ENCODE measurements at places on chromosomes 6 and 20.

DNA sequence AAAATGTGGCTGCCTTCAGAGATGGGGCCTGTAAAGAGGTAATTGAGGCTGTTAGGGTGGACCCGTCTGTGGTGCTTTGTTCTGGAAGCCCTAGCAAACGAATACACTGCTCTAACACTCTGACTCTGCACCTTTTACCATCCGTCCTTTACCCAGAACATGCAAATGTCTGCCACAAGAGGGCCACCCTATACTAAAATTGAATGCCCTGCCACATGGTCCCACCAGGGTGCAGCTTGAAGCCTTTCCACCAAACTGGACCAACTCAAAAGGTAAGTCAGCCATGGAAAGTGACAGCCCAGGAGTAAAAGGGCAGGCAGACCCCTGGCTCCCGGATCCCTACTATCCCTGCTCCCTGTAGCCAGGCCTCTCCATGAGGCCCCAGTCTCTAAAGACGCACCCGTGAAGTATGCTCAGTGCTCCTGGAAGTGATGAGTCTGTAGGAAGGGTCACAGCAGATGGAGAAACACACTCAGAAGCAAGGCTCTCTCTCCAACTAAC is 5.8 kb upstream of the BFSP1 start:
- peak; percentile 56 for DNase-seq
- H3K36me3 ChIP-seq, result no peaks in the 10 kb centered on the region
- H3K27me3 ChIP-seq, result no peaks in the 10 kb centered on the region
- no peaks in the 10 kb centered on the region for H3K4me1 ChIP-seq
- H3K27ac ChIP-seq, result no peak overlapping the region

DNA sequence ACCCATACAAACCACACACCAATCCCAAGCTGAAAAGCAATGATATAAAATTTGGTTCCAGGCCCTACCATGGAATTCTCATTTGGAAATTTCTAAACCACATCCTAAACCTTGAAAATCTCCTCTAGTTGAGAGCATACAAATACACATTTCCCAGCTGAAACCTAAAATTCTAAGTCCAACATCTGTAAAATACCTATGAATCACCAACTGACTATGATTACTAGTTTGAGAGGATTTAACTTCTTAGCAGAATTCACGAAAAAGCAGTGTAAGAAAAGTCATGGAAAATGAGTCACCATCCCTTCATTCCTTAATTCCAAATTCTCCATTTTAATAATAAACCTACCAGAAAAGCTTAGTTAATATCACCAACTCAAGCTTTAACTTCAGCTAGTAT is 15.4 kb downstream of the RANBP9 start:
- no peaks in the 10 kb centered on the region for H3K27me3 ChIP-seq
- H3K4me3 ChIP-seq, result no peak overlapping the region
- no peaks in the 10 kb centered on the region for H3K4me1 ChIP-seq

DNA sequence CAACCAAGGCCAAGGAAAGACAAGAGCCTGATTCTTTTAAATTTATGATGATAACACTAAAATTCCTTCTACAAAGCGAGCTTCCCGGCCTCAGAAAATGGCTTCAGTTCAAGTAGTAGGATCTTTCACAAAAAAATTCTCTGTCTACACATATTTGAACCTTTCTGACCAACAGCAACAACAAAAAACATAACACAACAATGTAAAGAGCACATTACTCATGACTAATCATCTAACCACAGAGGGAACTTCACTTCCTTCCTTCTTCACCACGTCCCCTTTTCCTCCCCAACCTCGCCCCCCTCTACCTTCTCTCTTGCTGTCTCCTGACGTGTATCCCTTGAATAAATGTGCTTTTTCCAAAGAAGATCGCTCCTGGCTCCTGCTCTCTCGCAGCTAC is 228.2 kb downstream of the MYLK4 start:
- no peak overlapping the region for H3K27ac ChIP-seq
- H3K36me3 ChIP-seq, result no peaks in the 10 kb centered on the region
- no peaks in the 10 kb centered on the region for H3K27me3 ChIP-seq
- no peak for DNase-seq

DNA sequence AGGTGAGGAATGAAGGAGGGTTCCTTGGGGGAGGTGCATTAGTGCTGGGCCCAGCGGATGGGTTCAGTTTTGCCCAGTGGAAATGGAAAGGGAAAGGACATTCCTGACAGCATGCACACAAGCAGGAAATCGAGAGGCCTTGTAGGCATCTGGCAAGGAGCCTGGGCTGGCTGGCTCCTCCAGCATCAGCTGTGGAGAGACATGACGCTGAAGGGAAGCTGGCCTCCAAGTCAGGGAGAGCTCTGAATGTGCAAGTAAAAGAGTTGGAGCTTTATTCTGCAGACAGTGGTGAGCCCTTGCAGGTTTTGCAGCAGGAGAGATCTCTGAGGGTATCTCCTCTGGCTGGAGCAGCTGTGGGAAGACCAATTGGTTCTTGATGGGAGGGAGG is 154.3 kb downstream of the MRPL14 start:
- H3K27ac ChIP-seq, result peak overlapping the region; percentile 44
- H3K36me3 ChIP-seq, result no peaks in the 10 kb centered on the region
- peak; percentile 53 for DNase-seq
- H3K27me3 ChIP-seq, result no peaks in the 10 kb centered on the region
- H3K4me1 ChIP-seq, result peaks cover 17% of the 10 kb centered on the region

DNA sequence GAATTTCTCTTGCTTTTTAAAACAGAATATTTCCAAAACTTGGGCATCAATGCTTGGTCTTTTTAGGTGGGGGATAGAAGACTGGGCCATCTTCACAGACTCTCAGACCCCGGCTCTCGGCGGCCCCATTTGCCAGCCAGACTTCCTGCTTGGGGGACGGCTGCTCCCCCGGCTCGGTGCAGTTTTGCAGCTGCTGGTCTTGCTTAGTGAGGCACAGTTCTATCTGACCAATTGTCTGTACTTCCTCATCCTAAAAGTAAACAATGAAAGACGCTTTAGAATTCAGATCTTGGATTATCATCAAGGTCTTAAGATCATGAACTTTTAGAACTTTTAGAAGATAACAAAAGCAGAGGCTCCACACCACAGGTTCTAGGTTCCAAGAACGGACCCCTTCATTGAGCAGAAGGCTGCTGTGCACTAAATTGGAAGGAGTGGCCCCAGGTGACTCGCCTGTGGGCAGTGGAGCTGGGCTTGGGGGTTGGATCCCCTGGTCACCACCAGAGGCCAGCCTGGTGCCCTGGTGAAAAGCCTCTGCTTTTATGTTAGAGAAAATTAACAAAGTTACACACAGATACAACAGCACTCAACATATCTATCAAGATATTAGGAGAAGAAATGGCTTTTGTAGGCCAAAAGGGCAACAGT is 26.7 kb downstream of the RNASET2 start:
- no peak overlapping the region for H3K27ac ChIP-seq
- DNase-seq, result no peak
- no peaks in the 10 kb centered on the region for H3K27me3 ChIP-seq
- no peak overlapping the region for H3K4me3 ChIP-seq

GRCh38 chr20:56439771-56440291 is 27.8 kb downstream of the CASS4 start:
- no peaks in the 10 kb centered on the region for H3K36me3 ChIP-seq
- no peaks in the 10 kb centered on the region for H3K27me3 ChIP-seq
- DNase-seq, result no peak
- no peak overlapping the region for H3K4me3 ChIP-seq
- no peaks in the 10 kb centered on the region for H3K4me1 ChIP-seq

- H3K4me1 ChIP-seq, result peaks cover 24% of the 10 kb centered on the region
- H3K36me3 ChIP-seq, result peaks cover 24% of the 10 kb centered on the region
- peak overlapping the region; percentile 70 for H3K4me3 ChIP-seq
- no peak for DNase-seq
- no peaks in the 10 kb centered on the region for H3K27me3 ChIP-seq
Observed at GRCh38 chr6:32128751-32129296, 778 bp upstream of the ATF6B start.

GRCh38 chr6:72621291-72622093 is at the start of gene KCNQ5:
Gene KCNQ5 (plus strand): TSS chr6:72622064.
- H3K4me1 ChIP-seq, result peaks cover 6% of the 10 kb centered on the region
- H3K36me3 ChIP-seq, result no peaks in the 10 kb centered on the region
- H3K27ac ChIP-seq, result peak within 1 kb of the TSS; percentile 26

DNA sequence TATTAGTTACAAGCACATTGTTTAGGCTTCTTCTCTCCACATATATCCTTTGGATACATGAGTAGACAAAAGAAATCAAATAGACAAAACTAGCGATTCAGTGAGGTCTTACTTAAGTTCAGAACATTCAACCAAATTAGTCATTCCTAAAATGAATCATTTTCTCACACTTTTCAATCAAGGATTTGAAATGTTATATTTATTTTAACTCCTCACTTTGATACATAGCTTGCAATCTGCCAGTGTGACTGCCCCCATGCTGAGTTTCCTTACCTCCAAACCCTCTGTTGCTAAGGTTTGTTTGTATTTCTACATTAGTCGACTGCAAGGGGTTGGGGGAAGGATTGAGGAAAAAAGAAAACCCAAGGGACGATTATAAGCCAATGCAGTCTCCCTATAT is 3.5 kb upstream of the MOXD1 start:
- H3K36me3 ChIP-seq, result no peaks in the 10 kb centered on the region
- no peak for DNase-seq
- no peak overlapping the region for H3K27ac ChIP-seq
- H3K27me3 ChIP-seq, result peaks cover 45% of the 10 kb centered on the region
- no peaks in the 10 kb centered on the region for H3K4me1 ChIP-seq

- no peak overlapping the region for H3K4me3 ChIP-seq
- H3K27me3 ChIP-seq, result no peaks in the 10 kb centered on the region
- H3K4me1 ChIP-seq, result no peaks in the 10 kb centered on the region
- no peak for DNase-seq
Observed at GRCh38 chr20:4862661-4863060, 138.6 kb downstream of the SLC23A2 start.

GRCh38 chr6:105192707-105193465 is 13.1 kb upstream of the POPDC3 start:
- H3K27ac ChIP-seq, result no peak overlapping the region
- DNase-seq, result no peak
- no peaks in the 10 kb centered on the region for H3K4me1 ChIP-seq
- H3K36me3 ChIP-seq, result no peaks in the 10 kb centered on the region

GRCh38 chr20:47361057-47361915 is 4.8 kb upstream of the ZMYND8 start:
- H3K27ac ChIP-seq, result peak overlapping the region; percentile 98
- H3K4me3 ChIP-seq, result no peak overlapping the region
- DNase-seq, result peak; percentile 14
